ENCODE measurements at places on chromosomes 4 and X. TPM values are rescaled to one million over a fixed set of nuclear protein-coding genes. Genes with fewer than 3 reads are reported as not detected.

Gene RASSF6
- 0.34 TPM for total RNA-seq

Gene PHOX2B
- total RNA-seq, result not detected

Gene REPS2
- 10.3 TPM for total RNA-seq

Gene XAGE2
- total RNA-seq, result not detected

Gene VEGFD
- 4.4 TPM for total RNA-seq

Gene HDX
- 7.8 TPM for total RNA-seq

Gene CC2D2A
- 12.6 TPM for total RNA-seq

Gene DMRTC1B
- not detected for total RNA-seq

Gene MAMLD1
- 5.5 TPM for total RNA-seq

Gene FRG2
- total RNA-seq, result not detected

Gene POU4F2
- not detected for total RNA-seq

Gene RAB40A
- total RNA-seq, result 1.5 TPM

Gene GPR34
- 58.4 TPM for total RNA-seq
